GM19239 (cell line): ENCODE measurements at places on chromosomes 1 and 21.

DNA sequence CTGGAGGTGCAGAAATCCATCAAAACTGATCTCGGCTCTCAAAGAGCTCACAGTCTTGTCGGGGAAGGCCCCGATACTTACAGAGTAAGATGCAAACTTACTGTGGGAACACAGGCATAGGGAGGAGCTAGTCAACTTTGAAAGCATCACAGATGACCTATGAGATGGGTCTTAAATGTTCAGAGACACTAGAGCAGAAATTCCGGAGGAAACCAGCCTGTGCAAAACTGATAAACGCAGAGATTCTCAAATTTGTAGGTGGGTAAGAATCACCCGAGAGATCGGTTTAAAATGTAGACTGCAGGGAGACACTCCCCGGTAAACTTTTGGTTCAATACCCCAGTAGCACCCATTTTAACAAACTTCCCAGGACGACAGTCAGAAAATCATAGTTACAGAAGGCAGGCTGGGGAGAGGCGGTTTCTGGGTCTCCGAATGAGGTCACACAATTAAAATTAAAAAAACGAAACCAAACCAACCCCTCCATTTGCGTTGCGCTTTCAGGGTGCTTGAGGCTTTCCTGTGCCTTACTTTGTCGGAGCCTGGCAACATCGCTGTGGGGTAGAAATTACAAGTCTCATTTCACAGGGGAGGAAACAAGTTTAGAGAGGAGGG lies 755 bp upstream of the THRAP3 start:
- peak; percentile 36 for DNase-seq

GRCh38 chr1:19563324-19564097 lies 78.2 kb upstream of the CAPZB start:
- DNase-seq: no peak

- peak; percentile 53 for DNase-seq
These were observed 55.3 kb upstream of the EIF4G3 start for GRCh38 chr1:21232044-21232443.

- no peak for DNase-seq
These were observed 49.0 kb downstream of the LRRC53 start for GRCh38 chr1:74463333-74463988.

DNA sequence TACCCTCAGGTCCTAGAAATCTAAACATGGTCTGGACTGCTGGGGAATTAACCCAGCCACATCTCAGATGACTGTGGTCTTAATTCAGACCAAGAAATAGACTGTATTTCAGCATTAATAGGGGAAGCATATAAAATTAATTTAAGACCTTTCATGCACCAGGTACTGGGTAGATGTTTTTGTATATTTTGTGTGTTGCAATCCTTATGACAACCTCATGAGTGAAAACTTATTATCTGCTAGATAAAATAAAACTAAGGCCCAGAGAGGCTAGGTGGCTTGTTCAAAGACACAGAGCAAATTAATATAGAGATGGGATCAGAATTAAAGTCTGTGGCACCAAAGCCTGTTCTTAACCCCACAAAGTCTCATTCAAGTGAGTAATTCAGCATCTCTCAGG lies 40.1 kb downstream of the OPTC start:
- no peak for DNase-seq

DNA sequence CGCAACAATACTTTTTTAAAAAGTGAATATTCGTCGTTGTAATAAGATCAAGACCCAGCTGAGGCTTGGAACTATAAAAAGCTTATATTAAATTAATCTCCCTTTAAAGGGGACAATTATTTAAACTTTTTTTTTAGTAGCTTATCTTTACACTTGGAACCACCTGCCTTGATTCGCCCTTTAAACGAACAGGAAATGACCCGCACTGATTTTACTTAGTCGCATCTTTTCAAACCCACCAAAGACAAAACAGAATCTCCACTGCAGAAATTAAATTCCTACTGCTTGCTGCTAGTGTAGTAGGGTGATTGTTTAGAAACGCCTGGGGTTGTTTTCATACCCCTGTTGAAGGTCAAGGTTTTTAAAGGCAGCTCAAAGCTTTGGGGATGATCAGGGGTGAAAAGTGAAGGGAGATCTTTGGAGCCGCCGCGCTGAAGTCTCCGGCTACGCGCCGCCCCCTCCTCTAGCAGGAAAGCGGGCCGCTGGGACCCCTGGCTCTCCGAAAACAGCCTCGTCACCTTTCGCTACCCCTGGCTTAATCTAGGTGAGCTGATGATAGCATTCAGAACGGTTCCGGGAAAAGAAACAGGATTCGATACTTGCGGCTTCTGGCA lies 163.4 kb downstream of the RUNX1 start:
- DNase-seq: no peak

- DNase-seq: no peak
These were observed 23.7 kb downstream of the LRRC8B start for GRCh38 chr1:89548122-89548857.

GRCh38 chr1:156652131-156652991 lies 10.4 kb downstream of the BCAN start:
- no peak for DNase-seq

DNA sequence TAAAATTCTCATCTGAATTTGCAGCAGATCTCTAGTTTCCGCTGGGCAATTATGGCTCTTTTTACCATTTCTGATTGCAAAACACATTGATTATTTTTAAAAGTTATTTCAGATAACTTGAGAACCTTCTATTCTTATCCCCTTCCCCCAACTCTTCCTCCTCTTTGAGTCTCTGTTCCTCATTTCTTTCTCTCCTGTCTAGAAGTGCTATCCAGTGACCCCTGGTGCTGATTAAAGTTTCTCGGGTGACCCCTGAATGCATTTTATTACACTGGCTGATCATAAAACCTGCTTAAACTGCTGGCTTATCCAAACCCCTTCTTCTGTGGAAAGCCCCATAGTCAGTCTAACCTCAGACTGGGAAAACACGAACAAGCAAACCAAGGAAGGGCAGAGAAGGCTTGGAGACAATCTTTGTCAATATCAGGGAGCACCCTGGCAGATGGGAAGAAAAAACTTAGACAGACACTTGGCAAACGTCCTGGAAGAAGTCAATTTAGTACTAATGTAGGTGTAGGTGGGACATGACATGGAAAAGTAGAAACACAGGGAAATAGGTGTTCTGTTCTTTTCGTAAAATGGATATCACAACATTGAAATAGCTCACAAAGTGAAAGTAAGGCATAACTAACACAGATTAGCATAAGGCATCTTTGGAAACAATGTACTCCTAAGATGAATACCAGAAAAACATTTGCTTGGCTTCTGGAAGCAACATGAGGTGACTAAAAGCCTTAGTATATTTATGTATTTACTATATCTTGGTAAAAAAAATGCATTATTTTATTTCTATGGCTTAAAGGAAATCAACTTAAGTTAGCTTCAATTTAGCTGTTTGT lies 61.4 kb downstream of the GORAB start:
- no peak for DNase-seq

- DNase-seq: no peak
These were observed 7.9 kb downstream of the S100B start for GRCh38 chr21:46597031-46597430.

- no peak for DNase-seq
These were observed 57.7 kb downstream of the ASTN1 start for GRCh38 chr1:177106614-177107365.

- no peak for DNase-seq
These were observed 37.9 kb upstream of the ZBTB40 start for GRCh38 chr1:22413799-22414198.

- DNase-seq: no peak
These were observed 1795.5 kb downstream of the MRPL39 start for GRCh38 chr21:23811805-23812204.

- DNase-seq: no peak
These were observed 43.6 kb upstream of the ETV3 start for GRCh38 chr1:157181790-157182189.

GRCh38 chr1:206002871-206003801 lies at the start of gene RAB7B:
TSS of gene RAB7B (minus strand) at chr1:206003395. CDS start at chr1:205994135, 9,260 bp downstream.
- DNase-seq: no peak

DNA sequence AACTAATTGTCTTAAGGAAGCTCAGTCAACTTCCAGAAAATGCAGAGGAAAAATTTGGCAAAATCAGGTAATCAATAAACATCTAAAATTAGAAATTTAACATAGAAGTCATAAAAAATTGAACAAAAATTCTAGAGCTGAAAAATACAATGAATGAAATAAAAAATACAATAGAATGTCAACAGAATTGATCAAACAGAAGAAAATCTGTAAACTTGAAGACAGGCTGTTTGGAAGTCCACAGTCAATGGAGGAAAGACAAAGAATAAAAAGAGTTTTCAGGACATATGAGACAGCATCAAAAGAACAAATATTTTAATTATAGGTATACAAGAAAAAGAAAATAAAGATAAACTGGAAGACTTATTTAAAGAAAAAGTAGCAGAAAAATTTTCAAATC lies 469.0 kb downstream of the RWDD3 start:
- no peak for DNase-seq

DNA sequence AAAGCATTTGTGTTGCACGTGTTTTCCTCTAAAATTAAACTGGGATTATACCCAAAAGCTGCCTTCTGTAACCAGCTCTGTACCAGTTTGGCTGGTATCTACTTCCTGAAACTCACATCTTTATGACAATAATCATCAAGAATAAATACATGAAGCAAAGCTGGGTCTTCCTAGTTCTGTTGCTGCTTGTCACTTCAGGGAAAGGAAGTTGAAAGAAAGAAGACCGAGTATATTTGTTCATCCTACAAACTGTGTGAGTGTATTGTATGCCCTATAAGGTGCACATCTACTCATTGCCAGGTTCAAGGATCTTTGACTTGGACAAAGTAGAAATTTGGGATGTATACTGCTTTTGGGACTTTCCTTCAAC lies 29.1 kb upstream of the IFNGR2 start:
- no peak for DNase-seq

DNA sequence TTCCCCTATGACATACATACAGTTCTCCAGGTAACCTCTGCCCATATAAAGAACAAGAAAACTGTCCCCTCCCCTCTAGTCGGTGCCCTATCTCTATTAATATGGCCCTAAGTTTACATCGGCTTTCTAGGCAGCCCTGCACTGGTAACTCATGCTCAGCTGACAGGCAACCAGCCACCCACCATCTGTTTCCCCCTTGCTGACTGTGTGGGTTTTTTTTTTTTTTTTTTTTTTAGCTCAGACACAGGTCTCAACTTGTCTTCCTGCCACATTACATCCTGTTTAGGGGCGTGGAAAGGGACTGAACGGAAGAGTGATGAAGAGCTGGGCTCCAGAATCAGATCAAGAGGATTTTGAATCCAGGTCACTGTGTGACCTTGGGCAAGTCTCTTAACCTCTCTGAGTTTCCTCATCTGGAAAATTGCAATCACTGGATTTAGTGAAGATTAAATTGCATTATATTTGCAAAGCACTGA lies 14.0 kb downstream of the LAPTM5 start:
- DNase-seq: peak; percentile 78

GRCh38 chr1:92820024-92820423 lies 11.8 kb upstream of the RPL5 start:
- no peak for DNase-seq

GRCh38 chr1:24348196-24348595 lies 29.0 kb downstream of the GRHL3 start:
- DNase-seq: no peak

- DNase-seq: no peak
These were observed 203.6 kb downstream of the TGFB2 start for GRCh38 chr1:218548764-218549163.

DNA sequence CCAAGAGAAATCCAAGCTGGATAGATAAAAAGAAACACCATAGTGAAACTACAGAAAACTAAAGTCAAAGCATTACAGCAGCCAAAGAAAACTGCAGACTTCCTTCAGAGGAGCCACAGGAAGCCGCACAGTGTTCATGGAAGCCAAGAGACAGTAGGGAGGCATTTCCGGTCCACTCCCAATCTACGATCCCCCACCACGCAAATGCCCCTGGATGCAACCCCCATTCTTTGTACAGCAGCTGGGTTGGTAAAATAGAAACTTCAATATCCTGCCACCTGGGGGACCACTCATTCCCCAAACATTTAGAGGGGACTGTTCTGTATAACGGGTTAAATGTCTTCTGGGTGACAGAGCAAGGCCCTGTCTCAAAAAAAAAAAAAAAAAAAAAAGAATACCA lies 43.9 kb upstream of the TSPEAR start:
- no peak for DNase-seq

- no peak for DNase-seq
These were observed 60.8 kb downstream of the DHRS3 start for GRCh38 chr1:12556957-12557935.

DNA sequence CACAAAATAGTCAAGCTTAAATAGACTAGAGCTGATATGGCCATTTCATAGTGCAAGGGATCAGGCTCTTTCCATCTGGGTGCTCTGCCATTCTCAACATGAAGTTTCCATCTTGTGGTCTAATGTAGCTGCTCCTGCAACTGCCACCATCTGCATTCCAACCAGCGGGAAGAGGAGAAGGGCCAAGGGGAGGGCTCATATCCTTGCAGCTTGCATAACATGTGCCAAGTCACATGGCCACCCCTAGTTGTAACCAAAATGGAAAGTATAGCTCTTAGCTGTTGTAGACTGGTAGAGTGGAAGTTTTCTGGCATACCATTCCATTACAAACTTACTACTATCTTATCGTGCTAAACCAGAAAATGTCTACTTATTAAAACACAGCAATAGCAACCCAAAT lies 38.9 kb upstream of the IVNS1ABP start:
- no peak for DNase-seq

- DNase-seq: no peak
These were observed 282.6 kb downstream of the MRPL39 start for GRCh38 chr21:25324666-25325065.

GRCh38 chr1:216726435-216726834 lies 3.2 kb upstream of the ESRRG start:
- no peak for DNase-seq

GRCh38 chr1:58883037-58883887 lies 99.4 kb upstream of the JUN start:
- DNase-seq: no peak

- no peak for DNase-seq
These were observed 276.3 kb downstream of the FOXD2 start for GRCh38 chr1:47713975-47714767.

- no peak for DNase-seq
These were observed 29.9 kb upstream of the RPTN start for GRCh38 chr1:152188673-152189591.

GRCh38 chr1:202850593-202851362 lies 38.2 kb downstream of the RABIF start:
- DNase-seq: no peak

- no peak for DNase-seq
These were observed 121.4 kb downstream of the KCNK1 start for GRCh38 chr1:233735331-233735730.

GRCh38 chr1:171429137-171429536 lies 56.2 kb upstream of the PRRC2C start:
- DNase-seq: no peak

DNA sequence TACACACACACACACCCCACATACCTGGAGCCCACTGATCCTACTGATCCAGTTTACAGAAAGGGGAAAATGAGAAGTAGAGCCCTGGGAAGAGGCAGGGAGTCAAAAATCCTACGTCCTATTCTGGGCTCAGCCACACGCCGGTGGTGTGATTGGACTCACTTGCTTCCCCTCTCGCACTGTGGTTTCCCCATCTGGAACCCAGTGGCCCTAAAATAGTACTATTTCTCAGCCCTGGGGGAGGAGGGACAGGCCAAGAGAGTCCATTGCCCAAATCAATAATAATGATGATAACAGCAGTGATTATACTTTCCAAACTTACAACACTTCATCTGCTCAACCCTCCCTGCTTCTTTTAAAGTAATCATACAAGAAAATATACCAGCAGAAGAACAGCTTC lies 2.9 kb upstream of the PIGR start:
- DNase-seq: no peak

- no peak for DNase-seq
These were observed 86.2 kb downstream of the SIK1 start for GRCh38 chr21:43340491-43341377.
